ENCODE measurements at places on chromosomes 11 and 22.

GRCh38 chr11:122439866-122440810 lies 215.4 kb upstream of the UBASH3B start:
- DNase-seq = peak; percentile 24

GRCh38 chr22:37259540-37260029 lies 15.5 kb upstream of the RAC2 start:
- no peak for DNase-seq

- DNase-seq = no peak
Measured at GRCh38 chr22:49730656-49731055, 97.0 kb downstream of the BRD1 start.

- no peak for DNase-seq
Measured at GRCh38 chr11:8777907-8778767, 95.5 kb downstream of the RPL27A start.

DNA sequence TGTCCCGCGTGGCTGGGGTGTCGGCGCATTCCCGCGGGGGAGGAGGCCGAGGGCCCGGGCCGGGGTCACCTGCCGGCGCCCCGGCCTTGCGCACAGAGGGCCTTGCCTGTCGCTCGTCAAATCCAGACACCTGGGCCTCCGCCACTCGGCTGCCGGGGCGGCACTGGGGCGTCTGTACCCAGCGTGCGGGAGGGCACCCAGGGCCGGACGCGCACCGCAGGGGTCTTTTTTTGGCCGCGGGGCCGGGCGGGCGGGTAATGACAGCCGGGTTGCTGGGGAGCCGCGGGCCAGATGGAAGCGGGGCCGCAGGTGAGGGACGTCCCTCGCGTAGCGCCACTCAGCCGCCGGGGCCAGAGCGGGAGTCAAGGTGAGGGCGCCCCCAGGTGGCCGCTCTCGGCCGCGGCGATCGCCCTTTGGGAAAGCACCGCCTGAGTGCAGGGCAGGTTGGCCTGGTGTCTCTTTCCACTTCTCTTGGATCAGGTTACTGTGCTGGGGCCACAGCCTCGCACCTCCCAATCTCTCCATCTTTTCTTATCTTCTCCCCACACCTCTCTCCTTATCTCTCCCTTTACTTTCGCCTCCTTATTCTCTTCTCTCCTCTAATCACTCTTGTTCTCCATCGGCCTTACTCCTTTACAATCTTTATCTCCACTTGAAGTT lies 3.5 kb downstream of the PHLDB1 start:
- no peak for DNase-seq

- no peak for DNase-seq
Measured at GRCh38 chr22:21446128-21446826, 20.9 kb upstream of the TMEM191C start.

GRCh38 chr11:64498136-64498535 lies 92.9 kb upstream of the SLC22A12 start:
- no peak for DNase-seq

GRCh38 chr11:125210066-125210465 lies 45.5 kb downstream of the PKNOX2 start:
- no peak for DNase-seq

DNA sequence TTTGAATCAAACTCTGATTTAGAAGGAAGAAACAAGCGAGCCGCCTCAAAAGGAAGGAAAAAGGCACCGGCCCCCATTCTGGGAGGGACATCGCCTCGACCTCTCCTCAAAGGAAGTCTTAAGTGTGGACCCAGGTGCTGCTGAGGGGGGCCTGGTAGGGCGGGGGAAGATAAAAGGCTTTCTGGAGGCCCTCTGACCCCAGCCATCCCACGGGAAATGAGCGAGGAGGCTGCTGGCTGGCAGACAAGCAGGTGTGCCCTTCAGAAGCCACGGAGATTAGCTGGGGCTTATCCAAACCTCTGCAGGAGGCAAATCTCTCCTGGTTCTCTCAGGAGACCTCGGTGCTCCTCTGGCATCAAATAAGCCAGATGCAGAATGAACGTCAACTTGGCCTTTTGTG lies 171.4 kb upstream of the BLID start:
- DNase-seq = no peak

DNA sequence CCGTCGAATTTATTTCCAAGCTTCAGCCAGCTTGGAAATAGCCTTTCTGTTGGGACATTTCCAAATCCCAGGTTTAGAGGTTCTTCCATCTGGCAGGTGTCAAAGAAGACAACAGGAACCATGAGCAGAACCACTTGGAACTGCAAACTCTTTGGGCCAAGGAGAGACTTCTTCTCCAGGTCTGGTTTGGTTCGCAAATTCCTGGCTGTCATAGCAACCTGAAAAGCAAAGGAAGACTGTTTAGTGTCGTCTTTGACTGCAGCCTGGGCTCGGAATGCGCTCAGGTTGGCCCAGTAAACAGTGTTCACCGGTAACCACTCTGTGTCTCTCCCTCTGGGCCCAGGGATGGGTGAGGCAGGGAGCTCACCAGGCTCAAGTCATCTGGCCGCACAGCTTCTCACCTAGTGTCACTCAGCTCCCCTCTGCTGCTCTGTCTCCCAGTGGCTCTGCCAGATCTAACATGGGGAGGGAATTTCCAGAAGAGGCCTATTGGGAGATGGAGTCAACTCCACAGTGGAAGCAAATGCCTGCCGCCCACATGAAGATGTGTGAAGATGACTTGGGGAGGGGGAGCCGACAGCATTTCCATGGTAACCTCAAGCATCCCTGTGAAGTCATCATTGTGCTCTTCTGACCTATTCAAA lies 11.9 kb upstream of the CLMP start:
- no peak for DNase-seq

DNA sequence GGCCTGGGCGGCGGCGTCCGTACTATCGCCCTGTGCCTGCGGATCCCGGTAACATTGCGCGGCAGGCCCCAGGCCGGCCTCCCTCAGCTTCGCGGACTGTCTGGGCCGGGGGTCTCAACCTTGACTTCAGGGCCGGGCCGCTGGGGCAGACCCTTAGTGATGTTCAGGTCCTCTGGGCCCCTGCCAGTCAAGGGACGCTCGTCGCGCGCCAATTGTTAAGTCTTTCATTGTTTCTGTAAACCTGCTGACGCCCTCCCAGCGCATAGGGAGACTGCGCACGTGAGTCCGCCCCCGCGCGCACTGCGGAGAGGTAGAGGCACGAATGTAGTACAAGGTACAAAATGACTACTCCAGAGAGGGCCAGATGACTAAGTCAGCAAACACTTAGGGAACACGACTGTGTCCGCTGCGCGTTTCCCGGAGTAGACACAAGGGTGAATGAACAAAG lies 451 bp upstream of the HDHD5 start:
- DNase-seq = no peak

DNA sequence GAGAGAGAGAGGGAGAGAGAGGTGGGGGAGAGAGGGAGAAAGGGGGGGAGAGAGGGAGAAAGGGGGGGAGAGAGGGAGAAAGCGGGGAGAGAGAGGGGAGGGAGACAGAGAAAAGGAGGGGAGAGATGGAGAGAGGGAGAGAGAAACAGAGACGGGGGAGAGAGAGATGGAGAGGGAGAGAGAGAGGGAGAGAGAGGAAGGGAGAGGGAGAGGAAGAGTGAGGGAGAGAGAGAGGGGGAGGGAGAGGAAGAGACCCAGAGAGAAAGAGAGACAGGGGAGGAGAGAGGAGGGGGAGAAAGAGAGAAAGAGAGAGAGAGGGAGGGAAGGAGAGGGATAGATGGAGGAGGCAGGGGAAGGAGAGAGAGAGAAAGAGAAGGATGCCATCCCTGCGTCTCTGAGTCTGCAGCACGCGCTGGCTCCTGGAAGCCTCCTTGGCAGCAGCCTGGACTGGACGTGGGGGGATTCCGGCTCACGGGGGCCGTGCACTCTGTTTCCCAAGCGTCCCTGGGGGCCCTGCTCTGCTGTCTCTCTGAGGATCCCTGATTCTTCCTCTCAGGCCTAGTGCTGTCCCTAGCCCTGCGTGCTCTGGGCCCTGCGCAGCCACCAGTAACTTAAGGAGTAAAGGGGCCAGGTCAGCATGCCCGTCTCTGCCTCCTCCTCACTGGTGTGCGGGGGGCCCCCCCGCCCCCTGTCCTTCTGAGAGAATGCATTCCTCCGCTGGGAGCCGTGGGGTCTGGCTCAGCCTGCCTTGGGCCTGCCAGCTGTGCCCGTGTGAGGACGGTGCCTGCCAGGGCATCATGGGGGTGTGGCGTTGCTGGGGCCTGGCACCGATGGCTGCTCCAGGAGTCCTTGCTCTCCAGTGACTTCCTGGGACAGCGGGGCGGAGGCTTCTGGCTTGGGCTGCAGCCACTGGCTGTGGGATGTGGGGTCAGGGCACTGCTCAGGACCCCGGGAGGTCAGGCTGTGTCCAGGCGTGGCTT lies 429.5 kb downstream of the TBC1D22A start:
- no peak for DNase-seq

- DNase-seq = no peak
Measured at GRCh38 chr11:113193946-113194345, 120.4 kb upstream of the TTC12 start.

DNA sequence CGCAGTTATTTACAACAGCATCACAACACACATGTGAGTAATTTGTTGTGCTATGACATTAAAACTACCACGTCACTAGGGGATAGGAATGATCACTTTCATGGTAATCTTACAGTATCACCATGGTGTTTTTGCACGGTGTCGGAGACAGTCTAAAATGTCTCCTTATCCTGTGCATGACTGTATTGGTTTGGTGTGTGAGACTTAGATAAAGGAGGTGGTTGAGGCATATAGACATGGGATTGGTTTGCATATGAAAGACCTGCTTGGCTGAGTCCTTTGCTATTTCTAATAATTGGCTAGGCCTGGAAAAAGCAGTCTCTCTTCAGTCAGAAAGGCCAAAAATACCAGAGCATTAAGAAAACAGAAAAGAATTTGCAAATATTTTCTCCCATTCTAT lies 30.2 kb downstream of the MSANTD4 start:
- DNase-seq = no peak

- no peak for DNase-seq
Measured at GRCh38 chr11:122690801-122691548, 35.5 kb downstream of the UBASH3B start.

DNA sequence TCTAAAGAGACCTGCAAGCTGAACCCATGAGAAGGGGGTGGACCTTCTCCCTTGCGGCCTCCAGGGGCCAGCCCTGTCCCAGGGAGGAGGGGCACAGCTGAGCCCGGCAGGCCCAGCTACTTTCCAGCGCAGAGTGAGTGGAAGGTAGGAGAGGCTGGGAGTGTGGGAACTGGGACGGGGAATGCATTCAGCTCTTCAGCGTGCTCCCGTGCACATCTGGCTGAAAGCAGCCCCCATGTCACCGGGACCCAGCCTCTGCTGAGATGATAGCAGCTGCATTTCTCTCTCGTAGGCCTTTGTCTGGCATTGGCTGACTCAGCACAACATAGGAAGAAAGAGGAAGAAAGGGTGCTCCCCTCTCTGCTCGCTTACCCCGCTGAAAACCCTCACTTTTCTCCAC lies 951.5 kb downstream of the TBC1D22A start:
- DNase-seq = no peak

- no peak for DNase-seq
Measured at GRCh38 chr11:67654225-67654624, 3.7 kb upstream of the ACY3 start.

DNA sequence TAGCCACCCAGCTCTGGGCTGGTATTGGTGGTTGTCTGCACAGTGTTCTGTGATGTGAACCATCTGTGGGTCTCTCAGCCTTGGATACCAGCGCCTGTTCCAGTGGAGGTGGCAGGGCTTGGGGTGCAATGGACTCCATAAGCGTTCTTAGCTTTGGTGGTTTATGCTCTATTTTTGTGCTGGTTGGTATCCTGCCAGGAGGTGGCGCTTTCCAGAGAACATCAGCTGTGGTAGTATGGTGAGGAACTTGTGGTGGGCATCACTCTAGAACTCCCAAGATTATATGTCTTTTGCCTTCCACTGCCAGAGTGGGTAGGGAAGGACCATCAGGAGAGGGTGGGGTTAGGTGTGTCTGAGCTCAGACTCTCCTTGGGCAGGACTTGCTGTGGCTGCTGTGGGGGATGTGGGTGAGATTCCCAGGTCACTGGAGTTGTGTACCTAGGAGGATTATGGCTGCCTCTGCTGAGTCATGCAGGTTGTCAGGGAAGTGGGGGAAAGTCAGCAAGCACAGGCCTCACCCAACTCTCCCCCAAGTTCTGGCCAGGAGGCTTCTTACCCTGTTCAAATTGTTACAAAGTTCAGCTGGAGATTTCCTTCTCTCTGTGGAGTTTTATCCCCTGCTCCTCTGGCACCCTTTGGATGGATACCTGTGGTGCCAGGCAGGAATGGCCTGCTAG lies 47.2 kb downstream of the MRGPRX2 start:
- DNase-seq = no peak

DNA sequence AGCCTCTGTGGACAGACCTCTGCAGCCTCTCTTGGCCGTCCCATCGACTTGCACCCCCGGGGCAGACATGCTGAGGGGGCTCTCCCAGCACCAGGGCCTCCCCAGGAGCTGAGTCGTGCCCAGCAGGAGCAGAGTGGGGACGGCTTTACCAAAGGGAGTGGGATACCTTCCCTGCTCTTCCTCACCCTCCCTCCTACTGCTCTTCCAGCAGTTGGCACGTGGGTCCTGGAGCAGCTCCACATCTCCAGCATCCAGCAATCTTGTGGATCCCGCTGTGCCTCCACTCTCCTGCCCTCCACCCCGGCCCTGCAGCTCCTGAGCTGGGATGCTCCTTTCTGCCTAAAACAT lies 854.0 kb downstream of the BRD1 start:
- DNase-seq = no peak

DNA sequence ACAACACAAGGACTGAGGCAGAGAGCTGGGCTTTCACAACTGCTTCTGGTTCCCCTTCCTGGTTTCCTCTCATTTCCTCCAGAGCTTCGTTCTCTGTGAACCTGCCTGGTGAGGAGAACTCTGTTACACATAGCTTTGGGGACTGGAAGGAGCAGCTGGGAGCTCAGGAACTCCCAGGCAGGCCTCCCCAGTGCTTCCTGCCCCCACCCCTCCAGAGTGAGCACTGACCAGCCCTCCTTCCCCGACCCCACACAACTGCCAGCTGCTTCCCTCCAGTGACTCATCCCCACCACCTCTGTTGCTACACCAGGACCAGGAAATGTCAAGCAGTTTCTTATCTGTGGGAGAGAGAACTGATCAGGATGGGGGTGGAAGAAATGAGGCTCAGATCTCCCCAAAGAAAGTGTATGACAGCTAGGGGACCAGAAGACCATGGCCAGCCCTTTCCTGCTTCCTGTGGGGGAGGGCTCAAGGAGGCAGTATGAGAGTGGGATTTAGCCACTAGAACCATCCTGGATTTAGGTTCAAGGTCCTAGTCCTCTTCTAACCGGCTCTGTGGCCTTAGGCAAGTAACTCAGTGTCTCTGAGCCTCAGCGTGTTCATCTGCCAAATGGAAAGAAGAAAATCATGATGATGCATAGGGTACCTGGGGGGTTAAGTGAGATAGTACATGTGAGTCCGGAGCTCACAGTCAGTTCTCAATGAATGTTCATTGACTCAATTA lies 4.5 kb upstream of the TP53I11 start:
- DNase-seq = peak; percentile 9

- DNase-seq = peak; percentile 54
Measured at GRCh38 chr11:117199053-117199915, at the start of gene TAGLN. TSS of gene TAGLN (plus strand) at chr11:117199370. CDS start at chr11:117203014, 3,644 bp downstream.

Measured in smooth muscle cell of the brain vasculature (primary cell).